ENCODE measurements at places on chromosomes 1 and 21.

DNA sequence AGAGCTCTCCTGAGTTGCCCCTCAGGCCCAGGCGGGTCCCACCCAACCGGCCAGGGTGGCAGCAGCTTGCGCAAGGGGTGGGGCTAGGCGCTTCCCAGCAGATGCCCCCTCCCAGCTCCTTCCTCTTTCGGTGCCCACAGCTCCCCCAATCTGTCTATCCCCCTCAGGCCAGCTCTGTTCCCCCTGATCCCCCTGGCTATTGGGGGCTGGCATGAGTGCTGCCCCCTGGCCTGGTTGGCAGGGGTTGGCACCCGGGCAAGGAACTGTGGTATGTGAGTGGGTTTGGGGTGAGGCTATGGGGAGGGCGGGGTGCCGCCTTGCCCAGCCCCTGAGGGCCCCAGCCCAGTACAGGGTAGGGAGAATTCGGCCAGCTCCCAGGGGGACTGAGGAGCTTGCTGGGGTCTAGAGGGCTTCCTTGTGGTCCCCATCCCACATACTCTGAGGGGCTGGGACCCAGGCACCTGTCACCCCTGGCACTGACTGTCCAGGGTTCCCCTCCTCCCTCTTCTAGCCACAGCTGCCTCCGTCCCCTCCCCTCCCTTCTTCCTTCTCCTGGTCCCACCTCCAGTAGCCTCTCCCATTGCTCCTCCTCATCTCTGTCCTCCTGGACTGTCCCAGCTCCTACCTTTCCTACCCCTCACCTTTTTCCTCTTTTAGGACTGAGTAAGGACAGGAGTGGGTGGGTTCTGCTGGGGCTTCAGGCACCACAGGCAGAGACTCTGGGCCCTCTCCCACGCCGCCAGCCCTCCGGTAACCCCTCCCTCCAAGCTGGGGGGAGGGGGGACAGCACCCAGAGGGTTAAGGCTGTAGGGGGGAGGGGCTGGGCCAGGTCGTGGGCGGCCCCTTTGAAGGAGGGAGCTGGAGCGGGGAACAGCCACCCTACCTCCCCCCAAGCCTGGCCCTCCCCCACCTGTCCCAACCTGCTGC lies 5.7 kb downstream of the ZBTB7B start:
- no peak for DNase-seq

DNA sequence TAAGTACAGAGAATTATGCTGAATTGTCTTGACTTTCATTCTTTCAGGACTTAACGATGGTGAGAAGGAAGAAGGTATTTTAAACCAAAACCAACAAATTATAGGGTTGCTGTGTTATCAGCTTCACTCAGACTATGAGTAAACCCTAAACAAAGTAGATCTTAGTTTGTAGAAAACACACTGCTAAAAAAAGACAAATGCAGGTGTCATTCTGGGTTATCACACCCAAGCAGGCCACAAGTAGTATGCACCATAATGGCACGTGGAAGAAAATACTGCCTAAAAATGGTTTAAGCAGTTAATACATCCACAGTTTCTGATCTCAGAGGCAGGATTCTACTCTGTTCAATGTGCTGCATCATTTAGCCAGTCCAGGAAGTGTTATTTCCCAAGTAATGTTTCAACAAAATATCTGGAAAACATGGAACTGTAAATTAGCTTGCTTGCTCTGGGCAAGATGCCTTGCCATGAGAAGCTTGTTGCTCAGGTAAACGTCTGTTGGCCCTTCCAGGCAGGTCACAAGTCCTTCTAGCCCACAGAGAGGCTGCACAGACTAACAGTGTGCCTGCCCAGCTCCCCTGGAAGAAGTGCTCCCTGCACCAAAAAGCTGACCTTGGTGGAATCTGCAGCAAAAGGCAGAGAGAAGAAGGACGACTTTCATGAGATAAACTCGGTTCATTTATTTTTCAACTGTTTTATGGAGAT lies 4.1 kb downstream of the DIPK1A start:
- no peak for DNase-seq

DNA sequence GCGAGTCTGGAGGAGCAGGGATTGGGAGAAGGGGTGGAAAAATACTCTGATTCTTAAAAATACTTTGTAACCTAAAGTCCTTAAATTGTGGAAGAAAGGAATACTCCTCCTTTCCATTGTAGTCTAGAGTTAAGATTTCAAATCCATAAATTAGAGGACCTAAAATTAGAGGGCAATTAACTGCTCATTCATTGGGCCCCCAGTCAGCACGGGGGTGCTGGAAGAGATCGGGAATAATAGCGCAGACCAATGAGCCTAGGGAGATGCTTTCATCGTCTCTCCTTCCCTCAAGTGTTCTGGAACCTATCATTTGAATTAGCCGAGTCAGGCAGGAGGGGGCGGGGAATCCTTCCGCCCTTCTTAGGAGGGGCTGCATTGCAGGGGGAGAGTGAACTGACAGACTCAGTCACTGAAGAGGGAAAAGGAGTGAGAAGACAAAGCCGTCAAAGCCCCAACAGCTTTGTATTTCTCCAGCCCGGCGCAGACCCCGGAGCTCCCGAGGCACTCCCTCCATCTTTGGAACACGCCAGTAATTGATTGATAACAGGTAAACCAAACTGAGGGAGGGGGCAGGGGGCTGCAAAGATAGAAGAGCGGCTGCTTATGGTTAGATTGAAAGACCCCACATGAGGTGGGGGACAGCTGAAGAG lies at the start of gene MLLT11:
TSS of gene MLLT11 (plus strand) at position 391 of the 650 bp plus-strand sequence. CDS start 6,828 bp downstream, outside the sequence.
- peak; percentile 76 for DNase-seq

- no peak for DNase-seq
Observed at GRCh38 chr1:101316256-101316655, 79.4 kb downstream of the S1PR1 start.

GRCh38 chr1:235295902-235296350 lies 32.1 kb downstream of the ARID4B start:
- no peak for DNase-seq

GRCh38 chr1:22533244-22533895 lies 29.9 kb upstream of the EPHA8 start:
- DNase-seq: no peak

DNA sequence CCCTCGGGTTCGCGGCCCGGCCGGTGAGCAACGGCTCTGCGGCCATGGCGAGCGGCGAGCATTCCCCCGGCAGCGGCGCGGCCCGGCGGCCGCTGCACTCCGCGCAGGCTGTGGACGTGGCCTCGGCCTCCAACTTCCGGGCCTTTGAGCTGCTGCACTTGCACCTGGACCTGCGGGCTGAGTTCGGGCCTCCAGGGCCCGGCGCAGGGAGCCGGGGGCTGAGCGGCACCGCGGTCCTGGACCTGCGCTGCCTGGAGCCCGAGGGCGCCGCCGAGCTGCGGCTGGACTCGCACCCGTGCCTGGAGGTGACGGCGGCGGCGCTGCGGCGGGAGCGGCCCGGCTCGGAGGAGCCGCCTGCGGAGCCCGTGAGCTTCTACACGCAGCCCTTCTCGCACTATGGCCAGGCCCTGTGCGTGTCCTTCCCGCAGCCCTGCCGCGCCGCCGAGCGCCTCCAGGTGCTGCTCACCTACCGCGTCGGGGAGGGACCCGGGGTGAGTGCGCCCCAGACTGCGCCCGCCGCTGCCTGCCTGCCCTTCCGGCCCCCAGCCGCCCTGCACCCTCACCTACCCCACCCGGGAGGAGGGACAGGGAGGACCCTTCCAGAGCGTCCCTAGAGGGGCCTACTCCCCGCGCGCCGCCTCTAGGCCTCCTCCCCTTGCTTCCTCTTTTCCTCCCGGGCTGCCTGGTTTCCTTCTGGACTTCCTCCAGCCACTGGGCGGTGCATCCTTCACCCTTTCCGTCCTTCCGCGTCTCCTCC lies at the start of gene RNPEP:
TSS of gene RNPEP (plus strand) at position 26 of the 757 bp plus-strand sequence. CDS start at position 45, 19 bp downstream.
- DNase-seq: peak; percentile 74

Data from type B pancreatic cell (in vitro differentiated cells).